Kidney tubule cell (primary cell): ENCODE measurements at places on chromosomes 1 and 21.

DNA sequence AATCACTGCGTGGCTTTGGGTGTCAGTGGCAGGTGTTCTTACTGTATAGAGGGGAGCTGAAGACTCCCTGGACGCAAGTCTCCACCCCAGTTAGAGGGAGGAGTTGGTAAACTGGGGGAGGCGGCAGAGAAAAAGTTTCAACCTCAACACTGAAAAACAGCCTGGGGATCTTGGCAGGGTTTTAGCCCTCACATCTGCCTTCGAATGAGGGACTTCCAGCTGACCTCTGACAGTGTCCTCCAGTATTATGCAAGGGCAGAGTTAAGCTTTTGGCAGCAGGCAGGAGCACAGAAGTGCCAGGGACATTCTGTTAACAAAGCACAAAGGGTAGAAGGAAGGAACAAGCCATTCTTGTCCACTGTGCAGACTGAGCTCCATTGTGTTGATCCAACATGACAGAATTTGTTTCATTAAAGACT is 41.2 kb upstream of the RAB4A start:
- no peak for DNase-seq

DNA sequence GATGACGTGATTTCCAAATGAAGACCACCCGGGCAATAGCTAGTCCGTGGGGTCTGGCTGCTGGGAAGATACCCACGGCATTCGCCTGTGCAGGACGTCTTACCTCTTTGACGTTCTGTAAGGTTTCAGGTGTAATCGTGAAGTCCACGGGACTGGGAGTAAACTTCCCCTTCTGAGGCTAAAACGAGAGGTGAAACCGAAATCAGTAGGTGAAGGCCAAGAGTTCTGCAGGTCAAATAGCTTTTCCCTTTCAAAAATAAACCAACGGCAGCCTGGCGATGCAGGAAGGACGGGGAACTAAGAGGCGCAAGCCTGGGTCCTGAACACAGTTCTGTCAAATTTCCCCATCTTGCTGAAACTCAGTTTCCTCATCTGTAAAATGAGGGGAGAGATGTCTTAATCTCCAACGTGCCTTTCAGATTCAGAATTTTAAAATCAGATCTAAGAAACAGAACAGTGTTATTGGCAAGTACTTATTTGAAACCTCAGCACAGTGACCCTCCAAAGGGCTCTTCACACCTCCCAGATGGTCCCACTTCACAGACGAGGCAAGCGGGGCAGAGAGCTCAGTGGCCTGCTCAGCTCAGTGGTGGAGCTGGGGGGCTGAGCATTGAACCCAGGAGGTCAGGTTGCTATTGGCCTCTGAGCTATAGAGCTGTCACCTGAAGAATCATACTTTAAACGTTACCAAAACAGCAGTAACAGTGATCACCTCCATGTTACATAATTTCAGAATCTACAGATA is 34.7 kb downstream of the VPS26C start:
- no peak for DNase-seq

DNA sequence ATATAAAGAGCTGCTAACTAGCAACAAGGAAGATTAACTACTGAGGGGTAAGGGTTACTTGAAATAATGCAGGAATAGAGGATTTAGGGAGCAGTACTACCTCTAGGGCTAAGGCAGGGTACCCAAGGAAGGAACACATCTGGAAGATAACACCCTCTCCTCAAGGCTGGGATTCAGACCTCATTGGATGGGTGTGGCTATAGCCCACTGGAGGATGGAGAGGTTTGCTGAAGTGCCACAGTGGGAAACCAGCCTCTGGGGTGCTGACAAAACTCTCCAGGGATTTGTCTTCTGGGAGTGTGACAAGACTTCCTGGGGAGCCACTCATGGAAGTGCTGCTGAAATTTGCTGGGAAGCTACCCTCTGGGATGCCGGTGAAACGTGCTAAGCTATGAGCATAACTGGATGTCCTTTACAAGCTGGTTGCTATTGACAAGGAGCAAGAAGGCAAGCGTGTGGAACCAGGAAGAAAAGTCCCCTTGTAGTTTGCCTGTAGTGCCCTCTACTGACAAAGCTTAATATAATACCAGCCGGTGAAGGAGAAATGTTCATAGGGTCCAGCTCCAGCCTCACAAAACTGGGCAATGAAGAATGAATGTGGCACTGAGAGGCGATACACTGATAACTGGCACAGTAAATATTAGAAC is 122.8 kb upstream of the USP24 start:
- DNase-seq: peak; percentile 71

DNA sequence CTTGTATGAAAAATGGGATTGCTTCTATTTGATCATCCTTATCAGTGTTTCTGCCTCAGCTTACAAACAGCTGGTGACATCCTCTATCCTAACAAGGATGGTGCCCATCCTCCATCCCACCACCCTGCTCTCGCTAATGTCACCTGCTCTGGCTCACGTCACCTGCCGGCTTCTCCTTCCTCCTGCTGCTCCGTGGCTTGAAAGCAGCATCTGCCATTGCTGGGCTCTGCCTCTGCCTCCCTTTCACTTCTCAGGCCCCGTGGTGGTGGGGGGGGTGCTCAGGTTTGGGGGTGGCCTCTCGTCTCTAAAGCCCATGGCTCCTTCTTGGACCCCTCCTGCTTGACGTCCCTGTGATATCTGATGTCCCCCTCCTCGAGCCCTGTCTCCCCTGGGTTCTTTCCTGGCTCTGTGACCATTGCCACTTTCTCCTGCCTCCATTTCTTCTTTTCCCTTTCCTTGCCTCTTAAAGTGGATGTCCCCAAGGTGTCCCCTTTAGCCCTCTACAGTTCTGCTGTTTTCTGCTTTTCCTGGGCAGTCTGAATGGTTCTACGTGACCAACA is 135.5 kb upstream of the ERRFI1 start:
- DNase-seq: no peak

DNA sequence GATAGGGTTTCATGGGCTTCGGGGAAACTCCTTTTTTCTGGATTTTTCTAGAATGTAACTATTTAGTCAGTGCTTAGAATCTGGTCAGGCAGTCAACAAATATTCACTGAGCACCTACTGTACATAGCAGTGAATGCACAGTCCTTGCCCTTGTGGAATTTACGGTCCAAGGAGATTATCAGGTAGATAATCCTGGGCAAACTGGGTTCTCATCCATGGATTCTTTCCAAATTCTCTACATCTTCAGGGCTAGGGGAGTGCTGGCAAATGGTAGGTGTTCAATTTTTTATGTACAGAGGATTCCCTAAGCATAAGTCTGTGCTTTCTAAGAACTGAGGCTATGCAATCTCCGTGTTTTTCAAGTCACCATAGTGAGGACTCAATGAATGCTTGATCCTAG is 140.7 kb upstream of the CD34 start:
- DNase-seq: no peak
